ENCODE measurements at places on chromosomes 12 and 14.

DNA sequence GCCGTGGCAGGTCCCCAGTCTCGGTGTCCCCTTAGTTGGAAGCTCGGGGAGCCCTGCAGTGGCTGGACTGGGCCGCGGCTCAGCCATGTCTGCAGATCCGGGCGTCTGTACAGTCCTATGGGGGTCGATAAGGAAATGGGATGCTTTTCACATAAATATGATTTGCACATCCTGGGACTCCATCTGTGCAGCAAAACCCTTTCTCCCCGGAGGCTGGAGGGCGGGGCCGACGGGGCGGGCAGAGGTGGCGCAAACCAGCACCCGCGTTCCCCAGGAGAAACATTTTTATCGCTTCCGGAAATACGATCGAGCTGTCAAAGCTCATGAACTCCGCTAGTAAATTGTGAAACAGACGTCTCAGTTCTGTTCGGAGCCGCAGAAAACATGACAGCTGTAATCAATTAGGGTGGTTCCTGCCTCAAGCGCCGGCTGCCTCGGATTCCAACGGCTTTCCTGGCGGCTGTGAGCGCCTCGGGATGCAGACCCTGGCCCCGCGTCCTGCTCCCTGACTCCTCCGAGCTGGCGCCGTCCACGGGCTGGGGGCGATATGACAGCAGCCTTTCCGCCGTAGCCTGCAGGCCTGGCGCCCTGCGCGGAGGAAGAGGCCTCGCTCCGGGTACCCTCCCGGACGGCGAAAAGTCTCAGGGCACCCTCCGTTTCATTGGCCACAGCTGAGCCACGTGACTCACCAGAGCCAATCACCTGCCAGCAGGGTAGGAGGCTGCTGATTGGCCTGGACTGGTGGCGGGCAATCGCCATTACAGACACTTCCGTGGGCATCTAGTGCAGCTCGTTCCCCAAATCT is 23.0 kb downstream of the DIO3 start:
- no peak for DNase-seq

DNA sequence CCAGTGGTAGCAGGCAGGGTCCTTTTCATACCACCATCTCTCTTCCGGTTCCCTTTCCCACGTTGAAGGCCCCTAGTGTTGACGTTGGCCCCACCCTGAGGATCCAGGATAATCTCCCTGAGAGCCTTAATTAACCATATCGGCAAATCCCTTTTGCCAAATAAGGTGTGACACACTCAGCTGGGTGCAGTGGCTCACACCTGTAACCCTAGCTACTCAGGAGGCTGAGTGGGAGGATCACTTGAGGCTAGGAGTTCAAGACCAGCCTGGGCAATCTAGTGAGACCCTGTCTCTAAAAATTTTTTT is 2.8 kb upstream of the TMEM119 start:
- no peak for DNase-seq

- DNase-seq, result no peak
Measured at GRCh38 chr12:15152868-15153267, 68.3 kb downstream of the RERG start.

GRCh38 chr14:39157491-39157890 is 12.6 kb downstream of the TRAPPC6B start:
- DNase-seq, result no peak

- DNase-seq, result no peak
Measured at GRCh38 chr14:29311983-29312382, 545.4 kb downstream of the FOXG1 start.

DNA sequence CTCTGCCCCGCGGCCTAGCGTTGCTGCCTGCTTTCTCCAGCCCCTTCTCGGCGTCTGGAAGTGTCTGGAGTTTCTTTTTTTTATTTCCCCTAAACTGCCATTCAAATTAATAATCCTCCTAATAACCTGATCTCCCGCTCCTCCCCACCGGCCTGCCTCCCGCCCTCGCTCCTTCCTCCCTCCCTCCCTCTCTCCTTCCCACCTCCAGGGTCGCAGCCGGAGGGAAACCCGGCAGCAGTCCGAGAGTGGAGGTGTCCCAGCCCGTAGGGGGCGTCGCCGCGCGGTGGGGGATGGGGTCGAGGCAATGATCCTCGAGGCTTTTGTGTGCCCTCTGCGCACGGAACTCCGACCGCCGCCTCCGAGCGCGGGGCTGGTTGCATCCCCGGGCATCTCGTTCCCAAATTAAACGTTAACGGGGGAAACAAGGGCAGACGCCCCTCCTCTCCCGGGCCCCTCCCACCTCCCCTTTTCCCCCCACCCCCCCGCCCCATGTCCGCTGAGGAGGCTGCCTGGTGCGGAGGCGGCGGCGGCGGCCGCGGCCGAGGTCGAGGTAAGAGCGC is 1.0 kb upstream of the SOCS2 start:
- DNase-seq, result peak; percentile 45

GRCh38 chr12:25422241-25422640 is 130.8 kb downstream of the LMNTD1 start:
- no peak for DNase-seq

- no peak for DNase-seq
Measured at GRCh38 chr12:4121506-4122020, 152.0 kb upstream of the CCND2 start.

DNA sequence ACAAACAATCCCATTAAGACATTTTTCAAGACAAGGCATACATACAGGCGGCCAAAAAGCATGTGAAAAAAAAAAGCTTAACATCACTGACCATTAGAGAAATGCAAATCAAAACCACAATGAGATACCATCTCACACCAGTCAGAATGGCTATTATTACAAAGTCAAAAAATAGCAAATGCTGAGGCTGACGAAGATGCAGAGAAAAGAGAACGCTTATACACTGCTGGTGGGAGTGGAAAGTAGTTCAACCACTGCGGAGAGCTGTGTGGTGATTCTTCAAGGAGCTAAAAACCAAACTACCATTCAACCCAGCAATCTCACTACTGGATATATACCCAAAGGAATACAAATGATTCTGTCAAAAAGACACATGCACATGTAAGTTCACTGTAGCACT is 216.7 kb downstream of the FOXG1 start:
- DNase-seq, result no peak

- no peak for DNase-seq
Measured at GRCh38 chr12:31906557-31907301, 52.5 kb upstream of the RESF1 start.

DNA sequence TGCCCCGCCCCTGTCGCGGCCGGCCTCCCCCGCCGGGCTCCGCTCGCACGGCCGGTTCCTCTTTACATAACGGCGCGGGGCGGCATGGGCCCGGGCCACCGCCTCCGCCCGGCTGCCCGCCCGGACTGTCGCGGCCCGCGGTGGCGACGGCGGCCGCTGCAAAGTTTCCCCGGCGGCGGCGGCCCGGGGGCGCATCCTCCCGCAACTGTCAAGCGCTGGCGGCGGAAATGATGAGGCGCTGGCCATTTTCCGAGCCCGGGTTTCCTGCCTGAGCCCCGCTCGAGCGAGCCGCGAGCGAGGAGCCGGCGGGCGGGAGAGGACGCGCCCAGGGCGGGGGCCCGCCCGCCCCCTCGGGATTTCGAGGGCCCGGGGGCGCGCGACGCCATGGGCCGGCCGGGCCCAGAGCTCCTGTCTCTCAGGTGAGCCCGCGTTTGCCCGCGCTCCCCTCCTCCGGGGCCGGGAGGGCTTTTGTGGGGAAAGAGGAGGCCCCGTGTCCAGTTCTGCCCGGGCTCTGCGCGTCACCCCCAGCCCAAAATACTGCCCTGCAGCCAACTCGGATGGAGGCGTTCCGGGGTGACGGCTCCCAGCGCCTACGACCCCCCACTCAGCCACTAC is at the start of gene SH2B3:
TSS of gene SH2B3 (plus strand) at position 65 of the 615 bp plus-strand sequence. CDS start 12,223 bp downstream, outside the sequence.
- peak; percentile 50 for DNase-seq

DNA sequence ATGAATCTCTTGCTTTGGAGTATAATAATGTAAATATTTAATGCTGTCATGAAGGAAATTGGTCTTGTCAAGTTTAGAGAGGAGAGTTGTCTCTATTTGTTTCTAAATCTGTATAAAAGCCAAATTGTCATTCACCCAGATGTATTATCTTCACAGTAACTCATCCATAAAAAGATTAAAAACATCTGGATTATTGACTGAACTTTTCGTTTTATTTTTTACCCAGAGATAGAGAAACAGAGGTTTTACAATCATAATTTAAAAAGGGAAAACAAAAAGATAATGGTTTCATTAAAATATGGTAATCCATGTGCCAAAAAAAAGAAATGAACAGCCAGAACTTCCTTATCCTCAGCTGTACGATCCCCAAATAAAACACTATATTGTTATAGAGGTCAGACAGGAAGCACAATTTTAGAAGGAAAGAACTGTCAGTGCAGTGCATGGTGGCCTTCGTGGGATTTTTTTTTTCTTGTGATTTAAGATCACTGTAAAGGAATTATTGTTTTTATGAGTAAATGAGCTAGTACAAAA is 125.9 kb downstream of the ACSS3 start:
- DNase-seq, result no peak

- DNase-seq, result no peak
Measured at GRCh38 chr12:116714175-116714574, 23.7 kb downstream of the SPRING1 start.

DNA sequence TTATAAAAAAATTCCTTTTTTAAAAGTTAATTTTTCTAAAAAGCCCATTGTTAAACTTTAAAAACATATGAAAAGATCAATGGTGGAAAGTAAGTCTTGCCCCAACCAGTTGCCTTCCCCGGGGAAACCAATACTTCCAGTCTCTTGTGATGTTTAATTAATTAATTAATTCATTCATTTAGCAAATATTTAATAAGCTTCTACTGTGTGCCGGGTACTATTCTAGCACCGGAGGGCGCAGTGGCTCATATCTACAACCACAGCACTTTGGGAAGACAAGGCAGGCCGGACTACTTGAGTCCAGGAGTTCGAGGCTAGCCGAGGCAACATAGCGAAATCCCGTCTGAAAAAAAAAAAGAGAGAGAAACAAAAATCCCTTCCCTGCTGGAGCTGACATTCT is 87.4 kb downstream of the HECTD4 start:
- no peak for DNase-seq

GRCh38 chr12:131830914-131831571 is 2.9 kb downstream of the MMP17 start:
- DNase-seq, result no peak

DNA sequence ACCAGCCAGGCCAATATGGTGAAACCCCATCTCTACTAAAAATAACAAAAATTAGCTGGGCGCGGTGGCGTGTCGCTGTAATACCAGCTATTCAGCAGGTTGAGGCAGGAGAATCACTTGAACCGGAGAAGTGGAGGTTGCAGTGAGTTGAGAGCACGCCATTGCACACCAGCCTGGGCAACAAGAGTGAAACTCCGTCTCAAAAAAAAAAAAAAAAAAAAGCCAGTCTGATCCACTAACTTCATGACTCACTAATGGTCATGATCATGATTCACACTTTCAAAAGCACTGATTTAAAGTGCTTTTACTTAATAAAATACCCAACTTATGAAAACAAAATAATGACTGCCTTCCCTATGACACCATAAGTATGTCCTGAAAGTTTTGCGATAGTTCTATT is 38.4 kb upstream of the CPM start:
- no peak for DNase-seq

- no peak for DNase-seq
Measured at GRCh38 chr14:28764257-28765160, 2.1 kb upstream of the FOXG1 start.

DNA sequence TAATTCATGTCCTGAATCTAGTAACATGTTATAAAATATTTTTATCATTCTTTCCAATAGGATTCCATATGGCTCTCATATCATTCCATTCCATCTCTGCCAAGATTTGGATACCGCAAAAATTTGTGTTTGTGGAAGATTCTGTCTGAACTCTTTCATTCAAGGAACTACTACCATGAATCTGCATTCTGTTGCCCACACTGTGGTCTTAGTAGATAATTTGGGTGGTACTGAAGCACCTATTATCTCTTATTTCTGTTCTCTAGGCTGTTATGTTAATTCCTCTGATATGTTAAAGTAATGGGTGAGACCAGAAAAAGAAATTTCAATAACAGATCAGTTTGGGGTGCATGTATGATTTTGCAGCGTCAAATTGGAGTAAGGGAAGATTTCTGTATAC is 6.2 kb downstream of the RPL36AL start:
- no peak for DNase-seq

DNA sequence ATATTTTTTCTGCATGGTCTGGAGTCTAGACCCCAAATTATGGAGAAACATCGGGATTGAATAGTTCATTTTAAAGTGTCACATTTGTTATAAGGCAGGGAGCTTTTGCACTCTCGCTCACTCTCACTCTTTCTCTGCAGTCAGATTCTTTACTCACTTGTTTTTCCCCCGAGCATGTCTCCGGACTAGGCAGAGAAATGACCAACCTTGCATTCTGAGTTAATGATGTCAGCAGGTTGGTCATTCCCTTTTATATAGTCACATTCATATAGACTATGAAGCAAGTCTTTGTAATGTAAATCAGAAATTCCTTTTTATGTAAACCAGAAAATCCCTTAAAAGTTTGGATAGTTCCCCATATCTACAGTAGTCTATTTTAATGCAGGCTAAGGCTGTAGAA is 4.1 kb downstream of the C12orf75 start:
- DNase-seq, result no peak

- DNase-seq, result no peak
Measured at GRCh38 chr12:19855851-19856250, 416.6 kb downstream of the AEBP2 start.

- DNase-seq, result no peak
Measured at GRCh38 chr12:51852404-51853137, 4.1 kb upstream of the FIGNL2 start.

GRCh38 chr14:74572726-74573301 is 39.2 kb downstream of the LTBP2 start:
- no peak for DNase-seq
